ENCODE measurements at places on chromosomes 12 and 14.

GRCh38 chr12:45446013-45446412 lies 230.1 kb downstream of the ANO6 start:
- DNase-seq = no peak

- no peak for DNase-seq
Observed at GRCh38 chr12:15209782-15210181, 11.4 kb downstream of the RERG start.

GRCh38 chr12:84561351-84561750 lies 351.2 kb downstream of the SLC6A15 start:
- DNase-seq = no peak

DNA sequence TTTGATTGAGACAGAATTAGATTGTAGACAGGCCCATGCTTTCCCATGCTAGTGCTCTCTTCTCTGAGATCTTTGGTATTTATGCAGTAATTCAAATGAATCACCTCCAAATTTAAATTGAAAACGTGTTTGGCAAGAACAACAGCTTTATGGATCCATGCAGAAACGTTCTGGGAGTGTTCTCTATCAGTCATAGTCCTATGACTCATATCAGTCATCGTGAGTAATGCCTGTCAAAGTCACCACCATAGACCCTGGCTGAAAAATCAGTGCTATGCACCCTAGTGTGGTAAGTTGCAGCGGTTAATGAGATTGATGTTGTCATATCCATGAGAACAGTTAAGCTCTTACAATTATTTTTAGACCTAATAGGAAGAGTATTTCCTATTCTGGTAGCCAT lies 90.1 kb upstream of the FOXG1 start:
- DNase-seq = no peak

DNA sequence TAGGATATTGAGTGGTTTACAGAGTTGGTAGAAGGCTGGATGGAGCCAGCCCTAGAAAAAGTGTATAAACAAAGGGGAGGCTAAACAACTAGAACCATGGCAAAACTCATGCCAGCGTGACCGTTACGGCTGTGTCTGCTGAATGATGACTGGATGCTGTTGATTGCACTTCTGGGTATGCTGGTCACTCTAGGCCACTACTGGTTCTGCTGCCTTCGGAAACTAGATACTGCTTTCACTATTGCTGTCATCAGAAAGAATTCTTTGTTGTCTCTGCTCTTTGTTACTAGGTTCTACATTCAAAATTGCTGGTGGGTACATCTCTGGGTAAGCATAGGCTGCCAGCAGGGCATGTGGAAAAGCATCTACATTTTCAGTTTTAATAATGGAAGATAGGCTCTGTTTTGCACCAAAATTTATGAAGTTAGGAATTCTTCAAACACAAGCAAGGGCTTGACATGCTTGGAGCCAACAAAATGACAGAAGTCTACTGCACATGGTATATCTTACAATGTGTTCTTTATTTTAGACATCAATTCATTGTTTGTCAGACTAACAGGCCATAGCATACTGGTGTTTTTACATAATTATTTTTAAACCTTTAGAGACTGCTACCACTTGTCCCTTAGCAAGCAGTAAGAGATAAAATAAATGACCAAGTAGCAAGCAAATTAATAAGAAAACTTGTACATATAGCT lies 15.4 kb downstream of the MON2 start:
- no peak for DNase-seq

GRCh38 chr12:107134558-107134957 lies 41.2 kb upstream of the CRY1 start:
- DNase-seq = no peak

DNA sequence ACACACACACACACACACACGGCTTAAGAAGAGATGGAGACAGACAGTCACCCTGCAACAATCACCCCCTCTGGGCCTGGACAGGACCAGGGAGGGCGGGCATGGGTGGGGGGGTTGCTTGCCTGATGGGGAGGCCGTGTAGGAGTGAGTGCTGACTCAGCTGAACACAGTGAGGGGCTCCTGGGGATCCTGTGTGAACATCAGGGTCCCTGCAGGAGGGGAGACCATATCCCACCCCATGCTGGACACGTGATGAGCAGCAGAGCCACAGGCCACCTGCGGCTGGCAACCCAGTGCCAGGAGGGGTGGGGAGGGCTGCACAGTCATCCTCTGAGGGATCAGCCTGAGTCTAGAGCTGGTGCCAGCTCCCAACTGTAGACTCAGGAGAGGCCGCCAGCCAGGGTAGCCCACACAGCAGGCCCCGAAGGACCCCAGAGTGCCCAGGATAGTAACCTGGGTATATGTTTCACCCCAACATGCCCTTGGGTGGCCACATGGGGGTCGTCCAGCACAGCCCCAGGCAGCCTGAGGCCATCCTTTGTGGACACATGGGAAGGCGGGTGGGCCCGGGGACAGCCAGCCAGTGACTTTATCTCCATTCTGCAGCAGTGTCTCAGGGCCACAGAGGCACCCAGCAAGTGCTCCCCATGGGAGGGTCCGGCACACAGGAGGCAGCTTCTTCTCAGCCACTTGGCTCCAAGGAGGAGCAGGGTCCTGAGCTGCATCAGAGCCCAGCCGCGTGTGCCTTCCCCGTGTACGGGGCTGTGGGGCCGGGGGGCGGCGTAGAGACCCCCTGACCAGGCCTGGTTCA lies 73.7 kb upstream of the SFSWAP start:
- no peak for DNase-seq

DNA sequence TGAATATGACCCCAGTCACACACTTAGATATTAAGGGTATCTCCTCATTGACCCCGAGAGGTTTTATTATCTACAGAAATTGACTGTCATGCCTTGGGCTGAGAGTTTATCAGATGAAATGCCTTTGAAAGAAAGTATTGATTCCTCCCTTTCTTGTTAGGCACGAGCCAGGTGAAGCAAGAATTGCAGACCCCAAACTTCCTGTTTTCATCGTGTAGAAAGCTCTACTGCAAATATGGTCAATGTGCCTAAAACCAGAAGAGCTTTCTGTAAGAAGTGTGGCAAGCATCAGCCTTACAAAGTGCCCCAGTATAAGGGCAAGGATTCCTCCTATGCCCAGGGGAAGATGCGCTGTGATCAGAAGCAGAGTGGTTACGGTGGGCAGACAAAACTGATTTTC lies 143.9 kb upstream of the FUT8 start:
- DNase-seq = no peak

- DNase-seq = no peak
Observed at GRCh38 chr12:52037248-52037861, 13.9 kb upstream of the NR4A1 start.

GRCh38 chr14:90573385-90574105 lies 176.7 kb downstream of the CALM1 start:
- DNase-seq = no peak

- DNase-seq = no peak
Observed at GRCh38 chr14:32546246-32546645, 217.1 kb downstream of the AKAP6 start.

- no peak for DNase-seq
Observed at GRCh38 chr12:31578632-31579031, 12.3 kb downstream of the DENND5B start.

DNA sequence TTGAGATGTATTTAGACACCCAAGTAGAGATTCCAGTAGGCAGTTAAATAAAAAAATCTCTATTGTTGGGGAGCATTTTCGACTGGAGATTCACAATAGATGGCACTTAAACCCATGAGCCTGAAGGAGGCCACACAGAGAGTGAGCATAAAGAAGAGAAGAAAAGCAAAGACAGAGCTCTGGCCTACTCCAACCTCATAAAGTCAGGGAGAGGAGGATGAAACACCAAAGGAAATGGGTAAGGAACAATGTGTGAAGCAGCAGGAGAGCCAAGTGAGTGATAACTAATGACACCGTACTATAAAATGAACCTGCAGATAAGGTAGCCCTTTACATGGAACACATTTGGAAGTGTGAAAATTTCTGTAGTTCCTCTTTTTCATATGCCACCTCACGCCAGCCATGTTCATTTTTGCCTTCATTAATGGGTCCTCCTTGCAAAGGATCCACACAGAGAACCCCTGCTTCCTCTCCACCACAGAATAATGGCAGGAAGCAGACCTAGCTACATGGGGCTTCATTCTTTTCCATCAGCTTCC lies 150.0 kb upstream of the SYT10 start:
- DNase-seq = no peak

DNA sequence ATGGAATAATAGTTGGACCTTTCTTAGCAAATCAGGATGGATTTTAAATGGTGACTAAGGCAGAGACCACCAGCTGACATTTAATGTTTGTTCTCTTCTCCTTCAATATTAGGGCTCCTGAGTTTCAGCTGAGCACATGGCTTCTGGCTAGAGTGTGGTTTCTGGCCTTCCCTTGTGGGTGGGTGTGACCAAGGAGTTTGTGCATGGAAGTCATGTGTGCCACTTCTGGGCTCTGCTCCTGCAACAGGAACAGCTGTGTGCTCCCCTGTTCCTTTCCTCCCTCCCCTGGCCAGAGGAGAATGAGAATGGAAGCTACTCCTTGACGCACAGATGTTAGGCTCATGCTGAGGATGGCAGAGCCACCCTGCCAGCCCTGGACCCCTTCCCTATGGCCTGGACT lies 44.2 kb downstream of the CCDC175 start:
- DNase-seq = no peak

DNA sequence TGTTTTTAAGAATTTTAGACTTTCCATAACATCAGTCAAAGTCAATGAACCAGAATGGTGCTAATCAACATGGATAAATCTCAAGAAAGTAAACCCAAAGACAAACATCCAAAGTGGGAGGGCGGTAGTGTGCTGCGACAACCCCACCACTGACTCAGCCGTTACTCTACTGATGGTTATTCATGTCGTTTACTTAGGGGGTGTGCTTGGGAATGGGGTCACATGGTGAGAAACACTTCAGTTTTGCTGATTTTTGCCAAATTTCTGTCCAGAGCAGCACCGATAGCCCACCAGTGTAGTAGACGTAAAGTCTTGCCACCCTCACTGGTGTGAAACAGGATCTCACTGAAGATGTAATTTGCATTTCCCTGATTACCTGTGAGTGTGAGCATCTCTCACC lies 99.9 kb downstream of the ADGRD1 start:
- no peak for DNase-seq

- DNase-seq = no peak
Observed at GRCh38 chr12:41242603-41243002, 54.5 kb downstream of the PDZRN4 start.
